ENCODE measurements at places on chromosomes 4 and X. TPM values are rescaled to one million over a fixed set of nuclear protein-coding genes. Genes with fewer than 3 reads are reported as not detected.

The XAGE1A gene
- polyA plus RNA-seq, result not detected

- H3K4me3 ChIP-seq, result no peak overlapping the region
- peaks cover 21% of the 10 kb centered on the region for H3K4me1 ChIP-seq
- H3K27ac ChIP-seq, result no peak overlapping the region
- peak; percentile 25 for DNase-seq
- H3K36me3 ChIP-seq, result no peaks in the 10 kb centered on the region
- peaks cover 7% of the 10 kb centered on the region for H3K27me3 ChIP-seq
Measured at GRCh38 chr4:6473264-6474052, 1.0 kb upstream of the PPP2R2C start.

The MAP3K15 gene
- polyA plus RNA-seq, result 0.69 TPM

DNA sequence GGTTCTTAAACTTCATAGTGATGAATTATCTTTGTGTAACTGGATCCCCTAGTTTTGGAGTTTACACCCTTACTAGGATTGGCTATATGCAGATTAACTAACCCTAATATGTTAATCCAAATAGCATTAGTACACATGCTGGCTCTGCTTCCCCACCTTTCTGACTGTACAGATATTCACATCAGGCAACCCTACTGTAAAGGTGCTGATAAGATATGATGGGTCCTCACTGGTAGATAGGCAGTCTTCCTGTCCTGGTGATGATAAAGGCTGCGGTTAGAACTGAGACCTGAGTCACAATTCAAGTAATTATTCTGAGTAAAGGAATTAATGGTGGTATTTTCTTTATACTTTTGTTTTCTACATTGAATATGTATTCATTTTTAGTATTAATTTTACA lies 118.6 kb downstream of the COL4A5 start:
- H3K27ac ChIP-seq, result no peak overlapping the region
- no peaks in the 10 kb centered on the region for H3K27me3 ChIP-seq
- H3K4me1 ChIP-seq, result no peaks in the 10 kb centered on the region
- no peak overlapping the region for H3K4me3 ChIP-seq
- no peak for DNase-seq
- H3K36me3 ChIP-seq, result no peaks in the 10 kb centered on the region

DNA sequence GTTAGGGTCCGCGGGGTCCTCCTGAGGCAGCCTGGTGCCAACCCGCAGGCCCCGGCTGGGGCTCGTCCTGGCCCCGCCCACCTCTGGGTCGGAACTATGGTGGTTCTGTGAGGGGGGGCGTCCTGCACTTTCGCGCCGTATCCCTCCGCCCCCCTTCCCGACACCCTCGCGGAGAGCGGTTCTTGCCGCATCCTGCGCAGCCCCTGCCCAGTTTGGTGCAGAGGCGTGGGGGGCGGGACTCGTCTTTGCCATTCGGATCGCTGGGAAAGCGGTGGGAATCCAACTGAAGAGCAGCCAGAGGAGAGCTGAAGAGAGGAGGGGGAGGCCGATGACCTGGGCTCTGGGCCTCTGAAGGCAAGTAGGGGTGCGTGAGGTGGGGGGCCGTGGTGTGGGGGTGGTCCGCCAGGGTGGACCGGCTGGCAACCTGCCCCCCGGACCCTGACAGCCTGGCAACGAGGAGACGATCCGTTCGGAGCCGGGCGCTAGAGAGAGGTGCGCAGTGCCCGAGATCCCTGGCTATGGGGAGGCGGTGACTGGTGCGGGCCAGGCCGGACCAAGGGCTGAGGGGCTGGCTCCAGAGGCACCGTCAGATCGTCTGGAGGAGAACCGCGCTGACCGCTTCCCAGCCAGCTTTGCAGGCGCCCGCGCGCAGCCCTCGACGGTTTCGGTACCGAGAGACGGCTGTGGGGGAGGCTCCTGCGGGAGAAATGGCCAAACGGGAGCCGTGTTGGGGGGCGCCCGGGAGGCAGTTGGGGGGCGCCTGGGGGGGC lies at the start of gene GPRASP1:
Gene GPRASP1, plus strand, starts transcription at position 242 of the 770 bp plus-strand sequence. CDS start 2,431 bp downstream, outside the sequence.
- peak within 1 kb of the TSS; percentile 66 for H3K4me3 ChIP-seq
- no peaks in the 10 kb centered on the region for H3K27me3 ChIP-seq
- DNase-seq, result peak; percentile 91
- H3K4me1 ChIP-seq, result peaks cover 6% of the 10 kb centered on the region
- no peaks in the 10 kb centered on the region for H3K36me3 ChIP-seq

GRCh38 chrX:152641256-152641875 lies 3.7 kb downstream of the GABRQ start:
- no peak overlapping the region for H3K4me3 ChIP-seq
- no peaks in the 10 kb centered on the region for H3K4me1 ChIP-seq
- peaks cover 27% of the 10 kb centered on the region for H3K27me3 ChIP-seq
- DNase-seq, result no peak

DNA sequence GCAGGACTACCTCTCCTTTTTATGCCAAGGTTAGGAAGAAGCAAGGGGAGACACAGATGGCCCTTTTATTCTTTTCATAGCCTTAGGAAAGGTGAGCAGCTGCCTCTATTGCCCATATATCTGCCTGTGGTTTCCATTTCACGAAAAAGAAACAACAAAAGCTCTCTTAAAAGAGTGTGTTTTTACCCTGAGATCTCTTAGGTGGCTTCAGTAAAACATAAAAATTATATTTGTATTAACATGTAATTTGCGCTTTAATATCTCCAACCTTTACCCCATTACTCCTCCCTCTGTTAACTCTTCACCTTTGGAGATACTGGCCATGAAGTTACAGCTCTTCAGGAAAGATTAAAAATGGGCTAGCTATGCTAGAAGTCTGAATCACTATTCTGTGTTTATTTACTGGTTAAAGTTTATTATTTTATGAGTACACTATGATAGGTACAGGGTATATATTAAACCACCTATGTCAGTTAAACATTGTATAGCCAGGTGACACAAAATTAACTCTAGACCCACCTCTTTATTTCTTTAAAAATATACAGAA lies 15.0 kb upstream of the SULT1B1 start:
- H3K27me3 ChIP-seq, result no peaks in the 10 kb centered on the region
- H3K27ac ChIP-seq, result no peak overlapping the region
- H3K4me3 ChIP-seq, result no peak overlapping the region
- DNase-seq, result no peak

DNA sequence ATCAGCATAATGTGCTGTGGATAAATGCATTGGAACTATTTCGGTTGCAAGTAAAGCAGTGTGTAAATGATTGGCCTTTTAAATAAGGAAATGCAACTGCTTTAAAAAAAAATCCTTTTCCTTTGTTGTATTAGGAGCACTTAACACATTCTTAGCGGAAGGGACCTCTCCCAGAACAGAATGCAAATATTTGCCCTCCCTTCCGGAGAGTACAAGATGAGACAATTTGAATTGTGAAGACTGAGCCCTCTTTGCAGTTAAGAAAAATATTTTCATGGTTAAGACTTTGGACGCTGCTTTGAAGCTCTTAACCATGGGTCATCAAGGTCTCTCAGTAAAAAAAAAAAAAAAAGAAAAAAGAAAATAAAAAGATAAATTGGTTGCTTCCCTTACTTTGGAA lies 9.5 kb upstream of the NOX1 start:
- no peak for DNase-seq
- H3K27me3 ChIP-seq, result no peaks in the 10 kb centered on the region

DNA sequence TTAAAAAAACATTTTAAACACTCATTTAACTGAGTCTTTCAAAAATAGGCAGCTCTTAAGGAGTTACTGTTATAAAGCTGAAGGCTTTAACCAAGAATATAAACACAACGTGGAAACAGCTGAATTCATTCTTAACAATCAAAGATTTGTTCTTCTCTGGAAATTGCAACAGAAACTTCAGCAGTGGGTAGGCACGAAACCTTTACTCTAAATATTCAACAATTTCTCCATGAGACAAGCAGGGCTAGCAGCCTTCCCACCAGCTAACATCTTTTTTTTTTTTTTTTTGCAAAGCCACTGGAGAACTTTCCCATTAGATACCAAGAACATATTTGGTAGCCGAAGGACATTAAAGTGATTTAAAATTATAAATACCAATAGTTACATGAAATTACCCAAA lies 78.2 kb upstream of the PRSS48 start:
- H3K4me1 ChIP-seq, result peaks cover 45% of the 10 kb centered on the region
- no peak for DNase-seq

The ERVMER34-1 gene
- 0.66 TPM for polyA plus RNA-seq

All from sigmoid colon (tissue), 7 donors.